Cardiac fibroblast (primary cell): ENCODE measurements at places on chromosomes 16 and 17.
A peak's percentile ranks its signal among the peaks of the same experiment; 100 is the strongest.

- DNase-seq: no peak
Observed at GRCh38 chr17:60244656-60245055, 94.9 kb downstream of the CA4 start.

GRCh38 chr16:85715169-85716021 lies 26.6 kb upstream of the GINS2 start:
- DNase-seq: peak; percentile 70

DNA sequence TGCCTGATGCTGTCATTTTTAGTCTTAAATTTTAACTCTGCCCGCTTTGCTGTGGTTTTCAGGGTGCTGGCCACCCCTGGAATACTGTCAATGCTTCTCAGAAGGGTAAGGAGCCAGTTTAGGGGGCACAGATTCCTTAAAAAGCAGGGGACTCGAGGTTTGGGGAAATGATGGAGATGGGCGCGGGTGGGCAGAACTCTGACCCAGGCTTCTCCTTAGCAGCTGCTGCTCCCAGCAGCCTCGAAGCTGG lies 23.7 kb downstream of the STAT5A start:
- no peak for DNase-seq

- DNase-seq: no peak
Observed at GRCh38 chr17:60345233-60345632, 46.7 kb downstream of the USP32 start.

- peak; percentile 48 for DNase-seq
Observed at GRCh38 chr17:72613396-72613795, 479.1 kb downstream of the SLC39A11 start.

GRCh38 chr17:33595828-33596227 lies 302.7 kb upstream of the ASIC2 start:
- no peak for DNase-seq

- DNase-seq: peak; percentile 40
Observed at GRCh38 chr17:3744014-3744413, 20.3 kb downstream of the HASPIN start.

- DNase-seq: no peak
Observed at GRCh38 chr16:79276501-79276900, 324.0 kb downstream of the MAF start.

- no peak for DNase-seq
Observed at GRCh38 chr17:38556239-38556638, 49.5 kb downstream of the SRCIN1 start.

DNA sequence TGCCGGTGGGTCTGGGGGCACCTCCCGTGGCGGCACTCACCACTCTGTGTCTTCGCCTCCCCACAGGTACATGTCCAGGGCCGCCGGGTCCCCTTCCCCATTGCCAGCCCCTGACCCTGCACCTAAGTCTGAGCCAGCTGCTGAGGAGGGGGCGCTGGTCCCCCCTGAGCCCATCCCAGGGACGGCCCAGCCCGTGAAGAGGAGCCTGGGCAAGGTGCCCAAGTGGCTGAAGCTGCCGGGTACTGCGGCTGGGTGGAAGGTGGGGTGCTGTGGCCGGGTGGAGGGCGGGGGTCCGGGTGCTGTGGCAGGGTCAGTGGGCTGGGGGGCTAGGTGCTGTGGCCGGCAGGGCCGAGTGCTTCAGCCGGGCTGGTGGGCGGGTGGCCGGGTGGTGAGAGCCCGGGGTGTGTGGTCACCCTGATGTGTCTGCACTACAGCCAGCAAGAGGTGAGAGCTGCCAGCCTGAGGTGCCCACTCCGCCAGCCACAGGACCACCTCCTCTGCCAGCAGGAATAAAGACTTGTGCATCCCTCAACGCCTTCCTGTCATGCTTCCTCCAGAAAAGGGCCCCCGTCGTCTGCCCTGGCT lies 5.7 kb downstream of the CENPX start:
- DNase-seq: no peak

DNA sequence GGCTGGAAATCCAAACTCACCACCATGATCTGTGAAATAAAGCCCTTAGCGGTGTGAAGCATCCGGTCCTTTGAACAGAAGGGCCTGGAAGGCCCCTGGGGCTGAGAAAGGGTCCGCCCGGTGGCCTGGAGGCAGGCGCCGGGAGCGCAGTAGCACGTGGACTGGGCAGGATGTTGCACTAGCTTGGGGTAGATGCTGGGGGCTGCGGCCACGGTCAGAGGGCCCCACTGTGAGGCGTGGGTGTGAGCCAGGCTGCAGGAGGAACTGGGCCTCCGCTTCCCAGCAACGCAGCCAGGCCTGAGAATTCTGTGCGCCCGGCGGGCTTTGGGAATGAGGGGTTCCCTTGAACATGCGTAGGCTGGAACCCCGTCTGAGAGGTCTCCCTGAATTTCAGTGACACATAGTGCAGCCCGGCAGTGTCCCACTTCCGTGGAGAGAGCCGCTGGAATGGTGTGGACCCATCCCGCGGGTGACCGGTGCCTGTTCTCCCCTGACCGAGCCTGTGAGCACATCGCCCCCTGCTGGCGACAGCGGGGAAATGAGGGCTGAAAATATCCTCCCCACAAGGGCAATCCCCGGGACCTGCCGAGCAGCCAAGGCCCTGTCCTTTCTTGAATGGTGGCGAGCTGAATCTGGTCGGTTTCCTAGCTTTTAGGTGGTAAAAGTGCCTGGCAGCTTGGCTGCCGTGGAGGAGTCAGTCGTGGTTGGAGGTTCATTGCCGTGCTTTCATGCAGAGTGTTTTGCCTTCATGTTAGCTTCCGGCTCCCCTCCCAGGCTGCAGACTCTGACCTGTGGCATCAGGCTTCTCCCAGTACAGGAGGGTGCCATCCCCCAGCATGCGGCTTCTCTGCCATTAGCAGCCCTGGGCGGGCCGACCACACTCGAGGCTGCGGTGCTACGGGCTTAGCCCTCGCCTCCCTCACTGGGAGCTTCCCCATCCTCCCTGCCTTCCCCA lies 43.8 kb downstream of the DNAJA2 start:
- DNase-seq: peak; percentile 64

GRCh38 chr16:83023640-83024039 lies 396.9 kb downstream of the CDH13 start:
- DNase-seq: no peak

GRCh38 chr16:12159028-12159427 lies 182.5 kb downstream of the SNX29 start:
- no peak for DNase-seq

DNA sequence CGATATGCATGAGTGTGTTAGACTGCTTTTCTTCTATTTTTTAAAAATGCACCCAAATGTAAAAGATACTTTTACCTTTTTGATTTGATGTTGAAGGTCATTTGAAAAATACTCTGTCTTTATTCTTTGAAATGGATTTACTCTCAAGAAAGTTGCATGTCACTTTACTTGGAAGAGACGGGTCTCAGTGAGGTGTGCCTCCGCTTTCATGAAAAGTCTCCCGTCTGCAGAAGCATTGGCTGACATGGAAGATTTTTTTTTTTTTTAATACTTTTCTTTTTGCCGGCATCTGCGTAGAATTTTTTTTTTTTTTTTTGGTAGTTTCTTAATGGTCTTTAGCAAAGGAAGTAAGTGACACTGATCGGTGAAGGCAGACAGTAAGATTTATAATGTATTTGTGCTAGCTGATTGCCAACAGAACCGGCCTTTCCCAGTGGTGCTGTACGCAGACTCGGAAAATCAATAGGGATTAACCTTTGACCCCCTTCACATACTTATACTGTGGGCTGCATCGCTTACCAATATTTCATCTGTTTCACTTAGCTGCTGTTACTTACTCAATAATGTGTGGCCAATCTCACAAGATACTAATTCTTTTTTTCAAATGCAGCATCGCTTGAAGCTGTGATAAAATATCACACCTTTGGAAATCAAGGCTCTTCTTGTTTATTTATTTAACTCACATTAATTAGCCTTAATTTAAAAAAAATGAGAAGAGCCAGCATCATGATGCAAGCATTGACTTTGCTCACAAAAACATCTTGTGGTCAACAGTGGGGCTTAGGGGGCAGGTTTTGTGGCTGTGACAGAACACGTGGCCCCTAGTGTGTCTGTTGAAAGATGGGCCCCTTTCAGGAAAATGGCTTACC lies 383.9 kb downstream of the WWOX start:
- DNase-seq: no peak

- DNase-seq: no peak
Observed at GRCh38 chr16:66389256-66390176, 23.0 kb downstream of the CDH5 start.

GRCh38 chr16:3074860-3075522 lies 9.6 kb downstream of the IL32 start:
- no peak for DNase-seq

GRCh38 chr17:38748149-38748891 lies at the start of gene PCGF2:
Gene PCGF2 (minus strand): TSS chr17:38748336. CDS start chr17:38740402, 7,934 bp downstream.
- peak; percentile 90 for DNase-seq

- DNase-seq: peak; percentile 7
Observed at GRCh38 chr17:14123619-14124278, 54.4 kb downstream of the COX10 start.

GRCh38 chr17:65022751-65023700 lies 33.5 kb downstream of the GNA13 start:
- DNase-seq: peak; percentile 76

- DNase-seq: peak; percentile 89
Observed at GRCh38 chr16:72256398-72257066, 84.6 kb upstream of the PMFBP1 start.

- no peak for DNase-seq
Observed at GRCh38 chr17:41539979-41540701, 12.0 kb upstream of the KRT19 start.

- DNase-seq: peak; percentile 29
Observed at GRCh38 chr17:63116967-63117830, 151.2 kb downstream of the TANC2 start.
